ENCODE measurements at places on chromosomes 1 and 21. TPM values are rescaled to one million over a fixed set of nuclear protein-coding genes. Genes with fewer than 3 reads are reported as not detected.

GRCh38 chr1:118788463-118788862 is 199.7 kb downstream of the TBX15 start:
- DNase-seq, result no peak

- DNase-seq, result no peak
Observed at GRCh38 chr1:238474263-238474662, 583.5 kb upstream of the ZP4 start.

Gene NHLH1
- total RNA-seq, result not detected

Gene HUNK
- total RNA-seq, result 1.1 TPM

DNA sequence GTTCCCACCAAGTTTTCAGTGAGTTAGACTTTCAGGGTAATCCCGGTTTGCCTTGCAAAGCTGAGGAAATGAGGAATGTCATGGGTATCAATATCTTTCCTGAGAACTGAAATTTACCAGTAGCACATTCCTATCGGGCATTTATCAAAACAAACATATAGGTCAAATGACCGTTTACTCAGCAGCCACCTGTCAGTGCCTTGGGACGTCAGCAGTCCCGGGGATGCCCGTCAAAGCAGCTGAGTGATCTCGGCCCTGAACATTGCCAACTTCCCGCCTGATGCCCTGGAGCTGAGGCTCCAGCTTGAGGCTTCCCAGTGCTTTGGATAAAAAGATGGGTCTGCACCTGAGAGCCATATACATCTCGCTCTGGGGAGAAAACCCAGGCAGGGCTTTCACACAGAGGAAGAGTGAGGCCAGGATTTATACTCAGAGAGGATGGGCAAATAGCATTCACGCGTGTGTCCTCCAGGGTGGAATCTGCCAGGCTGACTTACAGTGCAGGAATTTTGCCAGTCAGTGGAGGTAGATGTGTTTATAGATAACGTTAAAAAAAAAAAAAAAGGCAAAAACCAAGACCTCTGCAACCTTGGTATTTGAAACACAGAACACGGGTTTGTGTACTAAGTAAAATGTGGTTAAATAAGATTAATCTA is 435.7 kb upstream of the VAMP3 start:
- peak; percentile 76 for DNase-seq

DNA sequence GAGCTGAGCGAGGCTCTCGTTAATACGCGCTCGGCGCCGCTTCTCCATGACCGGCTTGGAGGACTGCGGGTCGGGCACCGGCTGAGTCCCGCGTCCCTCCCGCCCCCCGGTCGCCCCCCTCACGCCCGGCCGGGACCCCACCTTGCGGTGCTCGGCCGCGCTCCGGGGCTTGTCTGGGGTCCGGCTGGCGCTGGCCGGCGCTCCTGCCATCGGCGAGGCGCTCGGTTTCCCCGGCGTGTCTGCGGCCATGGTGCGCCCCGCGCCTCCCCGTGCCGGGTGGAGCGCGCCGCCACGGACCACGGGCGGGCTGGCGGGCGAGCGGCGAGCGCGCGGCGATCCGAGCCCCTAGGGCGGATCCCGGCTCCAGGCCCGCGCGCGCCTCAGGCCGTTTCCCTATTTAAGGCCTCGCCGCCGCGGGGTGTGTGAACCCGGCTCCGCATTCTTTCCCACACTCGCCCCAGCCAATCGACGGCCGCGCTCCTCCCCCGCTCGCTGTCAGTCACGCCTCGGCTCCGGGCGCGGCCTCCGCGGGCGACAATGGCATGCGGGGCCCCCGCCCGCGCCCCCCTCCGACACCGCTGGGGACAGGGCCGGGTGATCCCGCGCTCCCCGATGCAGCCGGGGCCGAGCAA is at the start of gene HES4:
TSS of gene HES4 (minus strand) at position 373 of the 632 bp plus-strand sequence. CDS start at position 249, 124 bp downstream.
- peak; percentile 90 for DNase-seq

GRCh38 chr1:240258910-240259309 is 167.2 kb downstream of the FMN2 start:
- peak; percentile 92 for DNase-seq
